Head of caudate nucleus (tissue), 42 donors: ENCODE measurements at places on chromosomes 6 and 20.

DNA sequence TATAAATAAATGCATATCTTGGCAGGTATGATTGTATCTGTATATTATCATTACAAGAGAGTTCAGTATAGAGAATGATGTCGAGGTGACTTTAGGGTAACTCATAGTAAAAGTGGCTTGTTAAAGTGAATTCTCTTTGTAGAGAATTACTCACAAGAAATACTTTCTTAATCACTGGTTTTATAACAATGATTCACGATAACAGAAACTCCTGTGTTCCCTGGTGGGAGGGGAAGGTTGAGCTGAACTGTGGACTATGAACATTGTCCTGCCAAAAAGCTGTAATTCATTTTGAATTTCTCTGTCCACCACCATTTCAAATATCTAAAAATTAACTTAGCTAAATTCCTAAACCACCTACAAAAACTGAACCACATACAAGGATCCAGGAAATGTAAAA is 7.7 kb downstream of the TPMT start:
- no peak for DNase-seq

DNA sequence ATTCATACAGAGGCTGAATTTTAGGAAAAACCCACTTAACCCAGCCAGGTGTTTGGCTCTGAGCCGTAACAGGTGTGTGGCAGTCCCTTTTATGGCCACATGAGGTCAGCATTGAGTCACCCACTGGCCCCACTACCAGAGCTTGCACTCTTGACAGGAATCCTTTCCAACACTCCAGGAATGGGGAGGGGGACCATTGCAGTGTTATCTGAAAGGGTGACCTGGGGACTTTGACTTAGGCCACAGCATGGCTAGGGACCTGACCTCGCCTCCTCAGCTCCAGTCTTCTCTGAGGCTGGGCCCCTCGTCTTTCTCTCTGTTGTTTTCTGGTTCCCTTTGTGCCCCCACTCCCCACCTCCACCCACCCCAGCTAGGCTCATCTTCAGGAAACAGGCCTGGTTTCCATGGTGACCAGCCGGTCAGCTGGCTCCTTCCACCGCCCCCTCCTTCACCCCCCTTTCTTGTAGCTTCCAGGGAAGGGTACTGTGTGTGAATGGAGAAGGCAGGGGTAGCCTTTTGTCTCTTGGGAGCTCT is 2.1 kb upstream of the TMEM151B start:
- DNase-seq, result no peak

DNA sequence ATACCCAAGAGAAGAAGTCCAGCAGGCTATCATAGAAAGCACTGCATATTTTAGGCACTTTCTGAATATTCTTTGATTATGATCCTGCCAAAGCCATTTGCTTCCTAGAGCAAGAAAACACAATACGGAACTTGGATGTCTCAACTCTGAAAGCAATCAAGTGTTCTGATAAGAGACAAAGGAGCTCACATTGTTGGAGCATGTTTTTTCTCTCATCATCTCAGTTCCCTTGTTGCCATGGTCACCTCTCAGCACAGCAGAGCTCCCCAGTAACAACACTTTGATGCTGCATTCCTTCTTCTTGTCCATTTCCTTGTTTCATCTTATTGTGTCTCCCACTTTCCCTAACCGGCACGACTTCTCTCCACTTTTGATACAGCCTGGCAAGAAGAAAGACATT is 168.7 kb upstream of the FUT9 start:
- no peak for DNase-seq

DNA sequence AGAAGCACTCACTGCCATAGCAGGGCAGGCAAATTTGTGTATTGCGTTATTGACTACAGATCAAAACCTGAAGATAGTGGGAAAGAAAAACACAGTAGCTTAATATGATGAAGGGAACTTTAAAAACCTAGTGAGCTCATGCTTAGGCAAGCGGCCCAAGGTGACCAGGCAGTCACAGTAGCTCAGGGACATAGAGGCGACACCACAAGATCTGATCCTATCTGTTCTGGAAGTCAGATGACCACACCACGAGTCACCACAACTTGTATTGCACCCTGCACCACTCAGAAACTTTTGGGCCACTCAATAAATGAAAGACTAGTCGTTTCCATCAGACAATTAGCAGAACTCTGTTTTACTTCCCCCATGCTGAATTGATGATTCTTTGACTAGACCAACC is 4.9 kb downstream of the CLIC5 start:
- DNase-seq, result no peak

DNA sequence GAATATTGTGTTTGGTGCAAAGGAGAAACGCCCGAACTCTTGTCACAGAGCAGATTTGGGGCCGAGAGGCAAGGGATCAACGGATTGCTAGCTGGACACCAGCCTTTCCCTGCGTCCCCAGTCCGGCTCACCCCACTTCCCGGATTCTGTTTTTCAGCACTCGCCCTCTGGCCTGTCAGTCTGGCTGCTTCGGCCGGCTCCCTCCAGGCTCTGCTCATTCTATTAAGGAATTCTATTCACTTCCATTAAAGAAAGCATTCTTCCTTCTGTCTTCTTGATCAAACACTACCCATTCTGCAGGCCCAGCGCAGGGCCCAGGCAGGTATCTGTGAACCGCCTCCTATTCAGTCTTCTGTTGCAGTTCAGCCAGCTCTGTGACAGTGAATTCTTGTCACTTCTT is 91.7 kb downstream of the RNF182 start:
- DNase-seq, result no peak

DNA sequence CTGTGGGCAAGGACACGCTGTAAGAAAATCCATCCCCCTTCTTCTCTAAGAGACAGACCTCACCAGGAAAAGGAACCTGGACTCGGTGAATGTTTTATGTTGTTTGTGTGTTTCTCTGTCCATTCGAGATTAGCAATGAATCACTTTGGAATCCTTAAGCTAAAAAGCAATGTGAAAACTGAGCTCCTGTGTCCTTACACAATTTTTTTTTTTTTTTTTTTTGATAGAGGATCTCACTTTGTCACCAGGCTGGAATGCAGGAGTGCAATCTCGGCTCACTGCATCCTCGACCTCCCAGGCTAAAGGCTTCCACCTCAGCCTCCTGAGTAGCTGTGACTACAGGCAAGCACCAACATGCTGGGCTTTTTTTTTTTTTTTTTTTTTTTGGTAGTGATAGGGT is 32.1 kb downstream of the BFSP1 start:
- DNase-seq, result no peak

GRCh38 chr6:168589275-168589674 is 148.3 kb downstream of the SMOC2 start:
- DNase-seq, result no peak

GRCh38 chr20:2397595-2398145 is 17.0 kb downstream of the TGM6 start:
- DNase-seq, result no peak

DNA sequence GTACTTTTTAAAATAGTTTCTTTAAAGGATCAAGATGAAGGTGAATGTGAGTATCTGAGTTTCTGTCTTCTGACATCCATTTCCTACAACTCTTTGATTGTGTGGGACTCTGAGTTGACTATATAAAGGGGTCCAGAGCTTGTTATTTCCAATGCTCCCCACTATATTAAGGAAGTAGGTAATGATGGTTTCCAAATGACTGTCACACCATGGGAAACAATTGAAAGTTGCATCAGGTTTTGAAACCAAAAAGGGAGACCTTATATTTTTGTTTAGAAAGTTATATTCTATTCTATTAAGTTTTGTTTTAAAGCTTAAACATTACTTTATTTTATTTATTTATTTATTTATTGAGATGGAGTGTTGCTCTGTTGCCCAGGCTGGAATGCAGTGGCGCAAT is 11.2 kb downstream of the CASS4 start:
- no peak for DNase-seq

- DNase-seq, result no peak
Measured at GRCh38 chr6:97645757-97646156, 362.7 kb upstream of the MMS22L start.

- no peak for DNase-seq
Measured at GRCh38 chr6:89120371-89120770, 2.5 kb upstream of the SRSF12 start.

DNA sequence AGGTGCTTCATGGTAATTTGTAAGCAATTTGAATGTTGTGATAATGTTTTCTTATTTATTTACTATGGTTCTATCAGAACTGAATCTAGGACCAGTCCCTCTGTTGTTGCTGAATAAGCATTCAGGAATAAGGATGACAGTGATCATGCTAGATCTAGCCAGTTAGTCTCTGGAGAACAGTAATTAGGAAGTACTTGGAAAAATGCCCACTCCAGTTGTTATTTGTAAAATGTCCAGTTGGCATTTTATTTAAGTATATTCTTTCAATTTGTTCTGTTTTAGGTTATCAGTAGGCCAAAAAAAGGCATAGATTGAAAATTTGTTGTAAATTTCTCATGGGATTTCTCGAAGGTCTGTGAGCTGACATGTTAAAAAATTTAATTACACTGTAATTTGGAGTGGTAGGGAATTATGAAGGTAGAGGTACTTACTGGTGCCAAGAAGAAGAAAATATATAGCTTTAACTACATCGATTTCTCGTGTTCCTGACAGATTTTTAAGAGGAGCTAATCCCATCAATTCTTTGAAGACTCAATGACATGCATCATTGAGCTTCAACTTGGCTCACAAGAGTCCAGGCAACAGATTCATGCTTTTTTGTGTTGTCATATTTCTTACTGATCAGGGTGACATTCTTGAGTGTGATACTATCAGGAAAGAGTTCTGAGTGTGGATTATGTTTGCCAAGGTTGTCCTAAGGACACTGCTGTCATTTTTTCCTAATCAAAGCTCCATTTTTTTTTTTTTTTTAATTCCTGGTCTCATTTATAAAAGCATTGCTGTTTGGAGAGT is 177.3 kb downstream of the CARMIL1 start:
- no peak for DNase-seq

DNA sequence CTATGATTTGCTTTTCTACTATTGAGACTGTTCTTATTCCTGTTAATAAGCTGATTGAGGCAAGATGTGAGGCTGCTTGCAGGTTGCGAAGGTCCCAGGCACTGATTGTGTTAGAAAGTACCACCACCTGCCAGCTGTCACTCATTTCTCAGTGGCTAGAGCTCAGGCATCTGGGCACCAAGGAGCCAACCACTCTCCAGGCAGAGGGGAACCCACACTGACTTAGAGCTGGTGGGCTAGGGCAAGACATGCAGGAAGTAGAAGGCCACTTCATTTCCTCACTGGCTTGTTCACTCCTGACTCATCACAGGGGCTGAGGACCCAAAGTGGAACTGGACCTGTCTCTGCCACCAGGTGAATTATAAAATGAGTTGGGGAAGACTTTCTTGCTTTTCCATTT is 7.8 kb upstream of the DLL1 start:
- DNase-seq, result no peak

- DNase-seq, result no peak
Measured at GRCh38 chr6:142374965-142375733, 73.3 kb downstream of the ADGRG6 start.

- no peak for DNase-seq
Measured at GRCh38 chr6:143731789-143732188, 54.0 kb downstream of the PHACTR2 start.

DNA sequence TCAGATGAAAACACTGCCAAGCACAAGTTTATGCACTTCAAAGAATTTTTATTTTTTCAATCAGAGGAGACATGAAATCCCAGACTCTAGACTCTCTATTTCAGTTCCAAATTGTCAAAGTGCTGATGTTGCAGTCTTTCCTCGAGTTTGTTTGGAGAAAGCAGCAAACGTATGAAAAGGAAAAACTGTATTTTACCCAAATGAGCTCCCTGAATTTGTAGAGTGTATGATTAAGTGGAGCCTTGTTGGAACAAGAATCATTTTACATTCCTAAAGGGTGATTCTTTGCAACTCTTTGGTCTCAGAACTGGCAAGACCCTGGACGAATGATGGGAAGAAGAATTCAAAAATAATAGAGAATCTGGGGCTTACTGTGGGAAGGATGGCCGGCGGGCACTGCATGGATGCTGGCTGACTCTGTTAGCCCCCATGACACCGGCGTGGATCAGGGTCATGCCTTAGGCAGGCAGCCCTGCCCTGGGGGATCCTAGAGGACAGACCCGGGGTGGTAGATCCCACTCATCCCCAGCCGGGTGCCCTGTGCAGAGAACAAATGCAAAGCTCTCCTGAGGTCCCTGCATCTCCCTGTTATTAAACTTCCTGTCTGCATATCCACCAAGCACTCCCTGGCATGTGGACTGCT is 207.4 kb downstream of the FNDC1 start:
- no peak for DNase-seq

GRCh38 chr6:4071330-4071729 is 7.6 kb downstream of the FAM217A start:
- DNase-seq, result no peak

DNA sequence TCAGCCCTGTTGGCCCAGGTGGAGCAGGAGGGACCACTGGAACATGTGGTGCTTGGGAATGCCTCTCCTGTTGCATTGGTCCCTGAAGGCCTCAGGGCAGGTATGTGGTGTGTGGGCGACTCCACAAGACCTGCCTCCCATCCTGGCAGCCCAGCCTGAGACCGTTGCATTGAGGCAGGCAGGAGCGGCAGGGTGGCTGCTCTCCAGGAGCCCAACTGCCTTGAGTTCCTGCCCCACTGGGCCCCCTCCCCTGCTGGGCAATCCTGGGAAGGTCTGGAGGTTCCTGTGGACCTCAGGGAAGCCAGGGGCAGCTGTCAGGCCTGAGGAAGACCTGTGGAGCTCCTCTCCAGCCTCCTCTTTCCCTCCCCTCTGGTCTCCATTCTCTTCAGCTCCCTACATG is 19.8 kb downstream of the MAVS start:
- DNase-seq, result no peak

DNA sequence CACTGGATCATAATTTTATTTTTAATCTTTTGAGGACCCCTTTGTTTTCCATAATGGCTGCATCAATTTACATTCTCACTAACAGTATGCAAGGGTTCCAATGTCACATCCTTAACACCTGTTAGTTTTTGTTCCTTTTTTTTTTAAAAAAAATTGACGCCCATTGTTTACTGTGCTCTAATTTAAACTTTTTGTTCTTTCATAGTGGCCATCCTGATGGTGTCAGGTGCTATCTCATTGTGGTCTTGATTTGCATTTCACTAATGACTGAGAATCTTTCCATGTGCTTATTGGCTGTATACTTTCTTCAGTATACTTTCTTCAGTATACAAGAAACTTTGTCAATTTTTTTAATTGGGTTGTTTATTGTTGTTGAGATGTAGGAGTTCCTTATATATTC is 347.0 kb downstream of the RNGTT start:
- DNase-seq, result no peak

- no peak for DNase-seq
Measured at GRCh38 chr6:79526897-79527296, 10.3 kb downstream of the LCA5 start.

- no peak for DNase-seq
Measured at GRCh38 chr6:111449129-111449528, 33.9 kb downstream of the REV3L start.

GRCh38 chr6:7468382-7469081 is 72.9 kb upstream of the DSP start:
- DNase-seq, result peak; percentile 51
